HT-29 (cell line): ENCODE measurements at places on chromosomes 5 and 9. TPM values are rescaled to one million over a fixed set of nuclear protein-coding genes. Genes with fewer than 3 reads are reported as not detected.

The APC gene
- 23.1 and 26.0 TPM in 2 replicates for total RNA-seq

The REEP5 gene
- 22.4 and 35.4 TPM in 2 replicates for total RNA-seq

The MYMK gene
- total RNA-seq, result not detected in 2 replicates

The TAF1L gene
- under 0.01 TPM in 1 of 2 replicates, not detected in the other for total RNA-seq

The OR1J1 gene
- not detected in 2 replicates for total RNA-seq

The SPINK4 gene
- total RNA-seq, result 1.3 TPM in 1 of 2 replicates, not detected in the other

The HTR4 gene
- 0.15 TPM in 1 of 2 replicates, not detected in the other for total RNA-seq

The FSTL4 gene
- 0.33 TPM in 1 of 2 replicates, not detected in the other for total RNA-seq

The SPAAR gene
- 0.23 TPM in 1 of 2 replicates, not detected in the other for total RNA-seq

The PCDHA5 gene
- total RNA-seq, result not detected in 2 replicates

The DRD1 gene
- total RNA-seq, result not detected in 2 replicates

The NXNL2 gene
- total RNA-seq, result not detected in 2 replicates

The STOM gene
- total RNA-seq, result not detected in 2 replicates

The INSL4 gene
- 0.20 TPM in 1 of 2 replicates, not detected in the other for total RNA-seq

The OSTF1 gene
- total RNA-seq, result 32.1 and 36.6 TPM in 2 replicates

The PCDHGB5 gene
- total RNA-seq, result not detected in 2 replicates

The SLC6A18 gene
- not detected in 2 replicates for total RNA-seq

The PCDHB2 gene
- total RNA-seq, result 0.13 TPM in 1 of 2 replicates, not detected in the other

The PROB1 gene
- total RNA-seq, result 1.5 and 2.0 TPM in 2 replicates
